GM10248 (cell line): ENCODE measurements at places on chromosomes 7 and 10.
A peak's percentile ranks its signal among the peaks of the same experiment; 100 is the strongest.

DNA sequence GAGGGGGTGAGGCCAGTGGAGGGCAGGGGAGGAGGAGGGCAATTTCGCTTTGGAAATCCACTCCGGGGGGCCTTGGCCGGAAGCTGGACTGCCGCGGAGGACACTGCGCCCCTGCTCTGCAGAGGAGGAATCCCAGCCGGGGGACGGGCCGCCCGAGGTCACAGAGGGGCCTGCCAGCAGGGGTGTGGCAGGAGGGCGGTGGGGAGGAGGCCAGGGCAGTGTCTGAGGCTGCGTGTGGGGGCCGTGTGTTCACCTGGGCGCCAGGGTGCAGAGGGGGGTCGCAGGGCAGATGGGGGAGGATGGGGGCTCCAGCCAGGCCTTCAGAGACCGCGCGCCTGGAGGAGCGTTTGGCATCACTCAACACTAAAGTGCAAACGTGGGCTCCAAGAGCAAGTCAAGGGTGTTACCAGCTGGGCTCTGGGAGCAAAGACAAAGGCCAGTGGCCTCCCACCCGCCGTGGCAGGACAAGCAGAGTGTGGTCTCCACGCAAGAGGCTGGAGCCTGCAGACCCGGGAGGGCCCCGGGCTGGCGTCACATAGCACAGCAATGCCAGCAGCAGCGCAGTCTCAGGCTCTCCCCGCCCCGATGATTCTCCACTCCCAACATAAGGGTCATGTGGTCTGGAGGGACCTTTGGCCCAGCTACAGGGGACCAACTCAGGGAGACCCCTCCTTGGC is 45.3 kb upstream of the DNAJB6 start:
- DNase-seq: no peak

- no peak for DNase-seq
Observed at GRCh38 chr7:68009716-68010115, 1013.1 kb downstream of the TYW1 start.

DNA sequence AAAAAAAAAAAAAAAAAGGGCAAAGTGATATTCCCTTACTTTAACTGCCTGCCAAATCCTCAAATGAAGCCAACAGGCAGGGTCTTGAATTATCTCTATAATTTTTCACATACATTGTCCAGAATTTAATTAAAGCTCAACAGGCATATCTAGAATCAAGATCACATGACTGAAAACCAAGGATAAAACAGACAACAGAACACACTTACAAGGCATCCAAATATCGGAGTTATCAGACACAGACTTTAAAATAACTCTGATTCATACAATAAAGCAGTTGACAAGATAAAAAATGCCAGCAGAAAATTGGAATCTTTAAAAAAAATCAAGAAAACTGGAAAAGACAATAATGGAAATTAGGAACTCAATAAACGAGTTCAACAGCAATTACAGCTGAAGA is 10.7 kb downstream of the CYTH3 start:
- no peak for DNase-seq

- DNase-seq: no peak
Observed at GRCh38 chr10:127903789-127904188, 3.1 kb upstream of the PTPRE start.

- DNase-seq: no peak
Observed at GRCh38 chr10:16811765-16812164, 5.5 kb downstream of the RSU1 start.

DNA sequence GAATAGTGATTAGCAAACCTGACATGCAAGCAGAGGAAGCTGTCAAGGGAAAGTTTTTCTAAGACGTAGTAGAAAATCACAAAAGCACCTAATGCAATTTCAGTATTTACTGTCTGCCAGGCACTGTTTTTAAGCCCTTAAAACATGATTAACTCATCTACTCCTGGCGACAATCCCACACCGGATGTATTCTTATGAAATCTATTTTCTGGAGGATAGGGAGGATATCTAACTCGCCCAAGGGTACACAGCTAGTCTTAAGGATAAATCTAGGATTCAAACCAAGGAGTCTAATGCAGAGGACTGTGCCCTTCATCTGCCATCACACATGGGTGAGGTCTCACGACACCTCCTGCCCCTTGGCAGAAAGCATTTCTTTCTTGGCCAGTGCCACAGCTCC is 47.8 kb upstream of the FIGNL1 start:
- DNase-seq: no peak

DNA sequence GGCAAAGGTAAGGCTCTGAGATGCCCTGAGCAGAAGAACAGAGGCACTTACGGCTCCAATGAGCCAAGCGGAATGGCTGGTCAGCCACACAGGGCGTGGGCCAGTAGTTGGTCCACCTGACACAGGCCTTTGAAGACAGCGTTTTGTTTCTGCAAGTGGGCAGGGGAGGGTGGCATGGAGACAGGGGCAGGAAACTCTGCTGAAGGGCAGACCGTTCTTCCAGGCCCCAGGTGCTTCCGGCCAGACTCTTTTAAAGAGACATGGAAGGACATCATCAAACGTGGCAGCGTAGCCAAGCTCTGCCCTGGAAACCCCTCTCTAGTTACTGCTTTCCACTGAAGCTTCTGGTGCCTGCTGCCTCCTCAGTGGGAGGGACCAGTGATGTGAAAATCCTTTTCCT is 77.5 kb upstream of the KMT2E start:
- no peak for DNase-seq

GRCh38 chr10:30436191-30436611 is 2.2 kb downstream of the MAP3K8 start:
- DNase-seq: no peak

DNA sequence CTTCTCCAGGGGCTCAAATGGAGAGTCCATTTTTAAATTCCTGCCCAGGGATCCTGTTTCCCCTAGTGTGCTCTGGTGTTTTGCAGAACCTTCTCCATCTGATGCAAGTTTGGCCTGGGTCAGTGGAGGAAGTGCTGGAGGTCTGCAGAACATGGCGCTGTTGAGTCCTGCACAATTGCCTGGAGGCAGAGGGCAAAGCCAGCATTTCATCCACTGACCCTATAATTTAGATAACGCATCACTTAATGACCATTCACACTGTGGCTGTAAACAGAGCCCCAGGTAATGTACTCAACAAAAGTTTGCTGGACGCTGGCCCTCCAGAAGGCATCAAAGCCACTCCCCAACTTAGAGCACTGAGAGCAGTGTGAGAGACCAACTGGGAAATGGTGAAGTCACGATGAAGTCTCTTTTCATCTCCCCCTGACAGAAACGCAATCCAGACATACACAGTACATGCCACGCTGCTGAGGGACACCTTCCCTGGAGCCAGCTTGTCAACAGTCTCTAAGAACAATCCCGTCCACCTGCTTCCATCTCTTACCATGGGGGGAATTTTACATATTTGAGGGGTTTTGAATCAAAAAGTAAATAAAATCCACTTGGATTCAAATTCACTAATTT is 13.4 kb downstream of the C10orf71 start:
- DNase-seq: no peak

DNA sequence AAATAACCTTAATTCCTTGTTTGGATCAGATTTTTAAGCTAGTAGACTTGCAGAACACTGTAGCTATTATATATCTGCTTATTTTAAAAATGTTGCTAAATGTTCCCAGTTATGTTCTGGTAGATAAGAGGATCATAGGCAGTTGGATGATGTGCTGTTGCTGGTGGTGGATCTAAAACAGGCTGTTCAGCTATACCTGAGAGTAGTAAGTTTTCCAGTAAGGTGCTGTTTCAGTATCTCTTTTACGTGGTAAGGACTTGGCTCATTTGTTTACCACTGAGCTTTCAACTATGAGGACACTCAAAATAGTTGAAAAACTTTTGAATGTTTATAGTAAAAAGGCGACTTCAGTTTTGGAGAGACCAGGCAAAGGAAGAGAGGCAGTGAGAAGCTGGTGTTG is 180.9 kb downstream of the CDK14 start:
- peak; percentile 38 for DNase-seq

- no peak for DNase-seq
Observed at GRCh38 chr7:124915242-124915641, 14.4 kb downstream of the POT1 start.

DNA sequence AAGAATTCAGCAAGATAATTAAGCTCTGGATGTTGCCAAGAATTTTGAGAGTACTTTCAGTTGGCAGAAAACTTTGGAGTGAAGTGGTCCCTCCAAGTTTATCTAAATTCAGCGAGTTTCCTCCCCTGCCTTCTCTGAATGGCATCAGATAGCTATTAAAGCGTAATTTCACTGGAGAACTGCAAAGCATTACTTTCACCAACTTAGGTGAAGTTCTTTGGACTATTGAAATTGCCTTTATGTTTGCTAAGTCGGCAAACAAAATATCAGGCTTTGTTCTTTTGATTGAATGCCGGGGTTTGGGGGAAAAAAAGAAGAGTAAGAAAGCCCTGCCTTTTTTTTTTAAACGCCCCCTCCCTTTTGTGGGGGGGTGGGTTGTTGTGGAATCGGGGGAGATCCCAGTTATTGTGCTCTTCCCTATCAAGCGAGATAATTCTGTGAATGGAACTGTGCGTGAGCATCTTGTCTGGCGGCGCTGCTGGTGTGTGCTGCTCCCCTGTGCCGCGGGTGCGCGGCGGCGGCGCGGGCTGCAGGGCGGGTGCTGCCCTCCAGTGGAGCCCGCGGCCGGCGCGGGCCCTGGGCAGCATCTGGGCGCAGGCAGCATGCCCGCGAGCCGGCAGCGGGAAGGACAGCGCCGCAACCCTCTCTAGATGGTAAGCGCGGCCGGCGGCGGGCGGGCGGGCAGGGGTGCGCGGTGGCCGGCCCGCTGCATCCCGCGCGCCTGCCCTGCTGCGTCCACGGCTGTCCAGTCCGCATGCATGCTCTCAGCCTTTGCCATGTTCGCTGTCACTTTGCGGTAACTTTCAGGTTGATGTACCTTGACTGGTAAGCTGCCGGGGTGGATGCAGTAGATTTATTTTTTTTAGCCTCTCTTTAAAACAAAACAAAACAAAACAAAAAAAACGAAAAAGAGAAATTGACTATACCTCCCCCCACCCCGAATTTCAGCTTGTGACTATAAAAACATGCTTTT is 176.5 kb downstream of the TCF7L2 start:
- DNase-seq: peak; percentile 28

DNA sequence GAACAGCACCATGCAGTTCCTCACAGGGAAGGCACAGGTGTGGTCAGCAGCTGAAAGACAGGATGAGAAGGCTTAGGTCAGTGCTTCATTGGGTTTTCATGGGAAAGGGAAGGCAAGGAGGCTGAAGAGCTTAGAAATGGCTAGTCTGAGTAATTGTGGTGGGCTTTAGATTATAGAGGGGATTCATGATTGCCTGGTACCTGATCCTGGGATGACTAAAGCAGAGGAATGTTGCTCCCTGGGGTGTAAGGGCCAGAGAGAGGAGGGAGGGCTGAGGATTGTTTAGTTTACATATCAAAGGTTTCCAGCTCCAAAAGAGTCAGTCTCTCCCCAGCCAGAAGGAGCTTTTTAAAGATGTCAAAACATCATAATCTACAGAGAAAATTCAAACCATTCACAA is 396.3 kb upstream of the POM121L12 start:
- no peak for DNase-seq

DNA sequence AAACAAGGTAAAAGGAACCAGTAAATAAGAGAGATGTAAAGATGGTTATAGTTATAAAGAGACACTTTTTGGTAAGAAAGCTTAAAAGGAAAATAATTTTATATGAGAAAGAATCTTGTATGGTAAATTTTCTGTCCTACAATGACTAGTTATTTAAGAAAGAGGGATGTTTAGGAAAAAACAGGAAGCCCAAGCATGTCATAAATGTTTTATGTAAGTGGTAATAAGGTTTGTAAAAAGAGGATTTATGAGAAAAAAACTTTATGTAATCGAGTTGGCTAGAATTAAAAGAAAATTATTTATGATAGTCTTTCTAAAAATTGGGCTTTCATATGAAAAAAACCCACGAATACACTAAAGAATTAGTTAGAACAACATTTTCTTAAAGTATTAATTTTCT is 34.2 kb upstream of the CREB3L2 start:
- DNase-seq: no peak

GRCh38 chr10:126892226-126893175 is 12.7 kb upstream of the DOCK1 start:
- DNase-seq: no peak

GRCh38 chr10:14781763-14782162 is 7.1 kb upstream of the FAM107B start:
- DNase-seq: no peak

DNA sequence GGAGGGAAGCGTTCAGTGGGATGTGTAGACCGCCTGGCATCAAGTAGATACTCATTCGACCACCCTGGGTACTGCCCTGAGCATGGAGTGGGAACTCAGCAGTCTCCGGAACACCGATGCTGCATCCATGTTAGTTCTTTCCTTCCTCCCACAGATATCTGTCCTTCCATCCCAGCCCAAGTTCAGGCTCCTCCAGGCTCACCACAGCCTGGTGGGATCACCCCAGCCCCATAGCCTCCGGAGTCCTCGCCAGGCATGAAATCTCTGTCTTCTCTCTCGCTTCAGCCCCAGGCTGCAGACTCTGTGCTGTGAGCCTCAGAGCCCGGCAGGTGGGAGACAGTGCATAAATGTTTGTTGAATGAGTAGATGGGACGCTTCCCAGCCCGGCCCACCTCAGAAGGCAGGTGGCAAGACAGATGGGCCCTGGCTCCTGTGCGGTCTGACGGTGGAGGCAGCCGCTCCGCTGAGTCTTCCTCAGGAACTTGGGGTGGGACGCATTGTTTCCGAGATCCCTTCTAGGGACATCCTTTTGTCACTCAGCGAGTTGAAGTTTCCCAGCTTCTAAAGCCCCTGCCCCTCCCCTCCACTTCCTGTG is 42.9 kb downstream of the ELFN1 start:
- DNase-seq: no peak

GRCh38 chr7:151188252-151188542 is 1.1 kb upstream of the ASB10 start:
- DNase-seq: no peak

DNA sequence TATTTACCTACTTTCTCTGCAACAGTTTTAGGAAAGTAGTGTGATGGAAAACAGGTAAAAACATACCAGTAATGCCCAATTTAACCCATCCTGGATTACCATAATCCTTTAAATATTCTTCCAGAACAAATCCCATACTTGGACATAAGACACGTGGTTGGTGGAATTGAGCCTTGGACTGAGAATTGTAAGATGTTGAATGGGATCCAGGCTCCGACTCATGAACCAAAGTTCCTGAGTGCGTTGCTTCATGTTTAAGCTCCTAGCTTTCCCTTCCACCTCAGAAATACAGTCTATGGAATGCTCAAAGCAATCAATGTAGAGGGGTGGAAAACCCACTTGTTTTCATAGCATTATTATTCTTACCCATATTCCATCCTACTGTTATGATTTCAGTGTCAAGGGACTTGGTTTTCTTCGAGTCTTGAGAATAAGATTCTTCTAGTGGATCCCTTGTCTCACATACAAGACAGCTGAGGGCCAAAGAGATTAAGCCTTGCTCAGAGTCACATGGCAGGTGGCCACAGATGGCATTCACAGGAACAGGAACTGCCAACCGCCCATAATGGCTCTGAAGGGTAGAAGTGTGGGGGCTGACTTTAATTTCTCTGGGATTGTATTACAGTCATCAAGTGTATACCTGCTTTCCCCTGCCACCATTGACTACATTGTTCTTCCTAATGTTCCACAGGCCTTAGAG is 171.2 kb downstream of the GFRA1 start:
- no peak for DNase-seq

GRCh38 chr10:99368646-99369045 is 39.5 kb downstream of the CNNM1 start:
- no peak for DNase-seq
